ENCODE measurements at places on chromosomes 4 and X.

- DNase-seq = peak; percentile 44
Observed at GRCh38 chrX:413322-414201, 26.9 kb upstream of the PPP2R3B start.

DNA sequence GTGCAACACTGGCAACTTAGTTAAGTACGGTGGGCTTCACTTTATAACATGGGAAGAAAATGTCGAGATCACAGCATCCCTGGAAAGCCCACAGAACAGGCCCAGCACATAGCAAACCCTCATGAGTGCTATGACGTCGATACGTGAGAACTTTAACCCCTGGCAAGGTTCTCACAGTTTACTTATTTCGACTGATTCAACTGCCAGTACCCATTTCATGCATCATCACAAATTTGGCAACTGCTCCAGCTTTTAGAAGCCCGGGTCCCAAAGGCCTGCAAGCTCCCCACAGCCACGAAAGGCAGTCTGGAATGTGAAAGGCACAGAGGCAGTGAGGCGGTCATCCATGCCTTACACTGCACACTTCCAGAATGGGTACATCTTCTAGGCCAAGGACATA lies 41.2 kb downstream of the RELL1 start:
- DNase-seq = peak; percentile 55

DNA sequence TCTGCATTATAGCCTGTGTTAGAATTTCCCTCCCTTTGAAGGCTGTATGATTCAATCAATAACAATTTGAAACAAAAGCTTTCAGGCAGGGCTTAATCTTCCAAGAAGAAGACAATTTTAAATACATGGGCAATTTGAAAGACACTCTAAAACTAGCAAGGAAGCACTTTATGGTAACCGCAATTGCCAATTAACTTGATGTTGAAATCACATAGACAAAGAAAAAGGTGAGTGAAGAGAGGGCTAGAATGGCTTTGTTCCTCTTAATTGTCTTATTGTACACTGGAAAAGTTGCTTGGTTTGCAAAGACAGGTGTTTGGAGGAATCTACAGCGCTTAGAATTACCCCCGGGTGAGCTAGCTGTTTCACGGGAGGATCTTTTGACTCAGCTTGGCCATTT lies 74.4 kb upstream of the PRKX start:
- DNase-seq = no peak

GRCh38 chr4:3486541-3487540 lies 23.7 kb downstream of the DOK7 start:
- DNase-seq = no peak

DNA sequence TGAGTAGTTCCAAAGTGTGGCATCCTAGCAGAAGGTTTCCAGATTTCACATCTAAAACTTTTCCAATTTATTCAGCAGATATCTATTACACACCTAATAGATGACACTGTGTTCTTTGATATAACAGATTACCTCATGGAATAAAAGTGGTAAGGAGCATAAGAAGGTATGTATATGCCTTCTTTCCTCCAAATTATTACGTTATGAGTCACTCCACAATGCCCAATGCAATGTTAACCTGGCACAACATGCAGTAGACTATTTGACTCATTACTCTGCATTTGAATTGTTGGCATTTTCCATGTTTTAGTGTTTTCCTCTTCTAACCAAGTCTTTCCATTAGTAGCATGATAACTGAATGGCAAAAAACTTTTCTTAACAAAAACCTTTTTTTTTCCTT lies 383.6 kb downstream of the ADGRL3 start:
- peak; percentile 28 for DNase-seq

Data from choroid plexus epithelial cell (primary cell).